Fibroblast of lung (primary cell): ENCODE measurements at places on chromosomes 16 and 17. TPM values are rescaled to one million over a fixed set of nuclear protein-coding genes. Genes with fewer than 3 reads are reported as not detected.

- no peaks in the 10 kb centered on the region for H3K27me3 ChIP-seq
- H3K36me3 ChIP-seq, result no peaks in the 10 kb centered on the region
- no peak overlapping the region for H3K27ac ChIP-seq
- DNase-seq, result no peak
- peaks cover 2% of the 10 kb centered on the region for H3K4me1 ChIP-seq
Measured at GRCh38 chr16:19815418-19815817, 69.2 kb downstream of the GPRC5B start.

DNA sequence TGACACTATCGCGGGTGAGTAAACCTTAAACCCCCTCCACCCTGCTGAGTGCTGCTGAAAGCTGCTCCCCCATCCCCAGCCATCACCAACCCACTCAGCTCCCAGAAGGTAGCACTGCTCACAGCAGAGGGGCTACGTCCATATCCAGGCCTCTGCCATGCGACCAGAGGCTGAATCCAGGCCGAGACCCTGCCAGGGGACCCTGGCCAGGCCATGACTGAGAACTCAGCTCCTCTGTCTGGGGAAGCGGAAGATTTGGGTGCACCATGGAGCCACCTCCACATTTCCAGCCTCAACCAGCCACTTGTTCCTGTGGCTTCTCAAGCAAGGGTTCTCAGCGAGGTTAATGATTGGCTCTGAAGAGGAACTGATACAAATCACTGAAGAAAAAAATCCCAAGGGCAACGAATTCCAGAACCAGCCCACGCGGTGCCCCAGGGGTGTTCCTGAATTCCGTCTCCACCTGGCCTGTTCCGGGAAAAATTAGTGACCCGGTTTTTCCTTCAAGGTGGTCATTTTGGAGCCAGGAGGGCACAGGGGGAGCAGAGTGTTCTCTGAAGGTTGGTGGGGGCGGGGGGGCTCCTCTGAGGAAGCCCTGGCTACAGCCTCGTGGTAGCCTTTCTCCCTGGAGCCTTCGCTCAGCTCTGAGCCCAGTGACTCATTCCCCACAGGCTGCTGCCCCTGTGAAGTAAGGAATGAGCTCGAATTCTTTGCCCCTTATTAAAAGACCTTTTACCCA lies 9.3 kb upstream of the SLC16A5 start:
- peak; percentile 59 for DNase-seq
- no peaks in the 10 kb centered on the region for H3K36me3 ChIP-seq
- H3K27ac ChIP-seq, result peak overlapping the region; percentile 39
- H3K4me3 ChIP-seq, result no peak overlapping the region

DNA sequence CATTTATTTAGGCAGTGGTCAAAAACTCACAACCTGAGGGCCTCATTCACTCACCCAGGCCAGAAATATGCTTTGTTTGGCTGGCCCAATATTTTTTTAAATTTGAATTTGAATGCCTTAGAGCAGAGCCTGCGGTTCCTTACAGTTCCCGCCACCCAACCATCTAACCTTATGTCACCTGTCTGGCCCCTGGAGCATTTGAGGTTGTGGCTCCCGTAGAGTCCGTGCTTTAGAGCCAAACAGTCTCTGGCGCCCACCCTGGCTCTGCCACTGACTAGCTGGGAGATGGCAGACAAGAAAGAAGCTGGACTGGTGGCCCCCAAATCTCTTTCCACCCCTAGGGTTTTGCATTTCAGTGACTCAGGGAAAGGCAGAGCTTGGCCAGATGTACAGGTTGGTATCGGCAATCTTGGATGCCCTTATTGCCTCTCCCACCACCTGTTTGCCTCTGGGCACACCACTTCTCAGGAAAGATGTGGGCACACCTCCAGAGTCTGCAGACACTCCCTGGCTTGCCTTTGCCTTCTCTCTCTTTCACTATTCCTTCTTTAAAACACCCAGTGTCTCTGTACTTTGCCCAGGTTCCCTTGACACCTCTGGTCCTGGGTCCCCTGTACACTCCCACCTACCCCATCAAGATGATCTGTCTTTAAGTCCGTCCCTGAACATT lies 1.9 kb upstream of the MAP3K14 start:
- no peak overlapping the region for H3K27ac ChIP-seq
- H3K4me3 ChIP-seq, result no peak overlapping the region
- H3K27me3 ChIP-seq, result no peaks in the 10 kb centered on the region
- H3K36me3 ChIP-seq, result no peaks in the 10 kb centered on the region
- peaks cover 34% of the 10 kb centered on the region for H3K4me1 ChIP-seq

DNA sequence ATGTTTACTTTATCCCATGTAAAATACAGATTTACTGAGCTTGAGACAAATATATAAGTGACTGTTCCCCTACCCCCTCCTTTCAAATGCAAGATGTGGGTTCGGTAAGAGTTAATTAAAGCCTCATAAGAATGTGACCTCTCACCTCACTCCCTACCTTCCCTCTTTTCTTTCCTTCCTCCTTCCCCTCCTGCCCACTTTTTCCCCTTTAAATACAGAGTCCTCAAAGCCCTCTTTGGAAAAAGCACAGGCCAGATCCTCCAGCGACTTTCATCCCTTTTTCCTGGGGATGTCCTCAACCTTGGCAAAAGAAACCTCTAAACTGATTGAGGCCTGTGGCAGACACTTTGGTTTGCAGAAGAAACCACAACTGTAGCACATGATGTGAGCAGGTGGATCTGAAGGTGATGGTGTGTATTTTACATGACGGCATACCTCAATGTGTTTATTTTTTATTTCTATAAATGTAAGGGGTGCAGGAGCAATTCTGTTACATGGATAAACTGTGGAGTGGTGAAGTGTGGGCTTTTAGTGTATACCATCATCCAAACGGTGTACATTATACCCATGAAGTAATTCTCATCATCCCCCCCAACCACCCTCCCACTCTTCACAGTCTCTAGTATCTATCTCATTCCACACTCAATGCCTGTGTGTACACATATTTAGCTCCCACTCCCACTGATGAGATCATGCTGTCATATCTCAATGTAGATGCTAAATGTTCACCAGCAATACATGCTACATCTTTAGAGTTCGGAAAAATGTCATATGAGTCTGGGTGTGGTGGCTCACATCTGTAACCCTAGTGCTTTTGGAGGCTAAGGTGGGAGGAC lies 77.7 kb downstream of the XYLT1 start:
- no peaks in the 10 kb centered on the region for H3K27me3 ChIP-seq
- H3K4me1 ChIP-seq, result peaks cover 4% of the 10 kb centered on the region
- no peak overlapping the region for H3K27ac ChIP-seq
- no peaks in the 10 kb centered on the region for H3K36me3 ChIP-seq
- no peak overlapping the region for H3K4me3 ChIP-seq

DNA sequence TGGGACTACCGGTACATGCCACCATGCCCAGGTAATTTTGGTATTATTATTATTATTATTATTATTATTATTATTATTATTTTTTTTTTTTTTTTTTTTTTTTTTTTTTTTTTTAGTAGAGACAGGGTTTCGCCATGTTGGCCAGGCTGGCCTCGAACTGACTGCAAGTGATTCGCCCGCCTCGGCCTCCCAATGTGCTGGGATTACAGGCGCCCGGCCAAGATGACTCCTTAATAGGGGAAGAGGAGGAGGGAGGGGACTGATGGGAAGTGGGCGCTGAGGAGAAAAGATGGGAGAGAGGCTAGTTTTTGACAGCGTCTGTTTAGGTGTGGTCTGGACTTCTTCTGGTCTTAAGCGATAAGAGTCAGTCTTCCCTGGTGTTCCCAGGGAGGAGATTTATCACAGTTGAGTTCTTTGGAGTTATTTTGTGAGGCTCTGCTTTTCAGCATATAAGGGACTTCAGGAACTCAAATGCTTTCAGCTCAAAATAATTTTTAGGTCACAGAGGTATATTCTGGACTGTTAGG lies 34.4 kb upstream of the SLC5A10 start:
- DNase-seq, result no peak
- no peaks in the 10 kb centered on the region for H3K4me1 ChIP-seq
- peaks cover 4% of the 10 kb centered on the region for H3K36me3 ChIP-seq
- no peak overlapping the region for H3K4me3 ChIP-seq

BICDL2 gene
- total RNA-seq, result not detected in 2 replicates

TNFRSF17 gene
- not detected in 2 replicates for total RNA-seq

SNRNP25 gene
- total RNA-seq, result 14.6 and 20.5 TPM in 2 replicates

TBC1D26 gene
- total RNA-seq, result 0.17 TPM in 1 of 2 replicates, not detected in the other

KREMEN2 gene
- total RNA-seq, result not detected in 2 replicates

ARSG gene
- total RNA-seq, result 3.1 and 8.1 TPM in 2 replicates
